ENCODE measurements at places on chromosomes 16 and 17.

- DNase-seq = no peak
These were observed 6.7 kb upstream of the ADGRG1 start for GRCh38 chr16:57621521-57622271.

DNA sequence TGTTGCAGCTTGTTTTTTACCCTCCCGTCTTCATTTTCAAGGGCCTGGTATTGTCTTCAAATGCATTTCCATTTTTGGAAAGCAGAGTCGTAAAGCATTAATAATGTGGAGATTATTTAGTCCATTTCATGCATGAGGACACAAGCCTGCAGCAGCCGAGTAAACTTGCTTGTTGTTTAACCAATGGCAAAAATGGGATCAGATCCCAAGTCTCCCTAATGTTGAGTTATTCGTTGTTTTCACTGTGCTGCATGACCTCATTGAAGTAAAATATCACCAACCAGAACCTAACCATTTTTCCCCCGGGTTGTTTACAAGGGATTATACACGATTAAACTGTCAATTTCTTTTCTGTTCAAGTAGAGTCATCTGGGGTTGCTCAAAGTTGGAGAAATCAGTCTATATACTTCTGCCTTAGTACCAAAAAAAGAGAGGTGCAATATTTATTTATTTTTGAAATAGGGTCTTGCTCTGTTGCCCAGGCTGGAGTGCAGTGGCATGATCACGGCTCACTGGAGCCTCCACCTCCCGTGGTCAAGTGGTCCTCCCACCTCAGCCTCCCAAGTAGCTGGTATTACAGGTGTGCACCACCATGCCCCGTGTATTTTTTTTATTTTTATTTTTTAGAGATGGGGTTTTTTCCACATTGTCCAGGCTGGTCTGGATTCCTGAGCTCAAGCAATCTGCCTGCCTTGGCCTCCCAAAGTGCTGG, 12.4 kb downstream of the AMZ2 start:
- no peak for DNase-seq

GRCh38 chr16:89561142-89561883, 831 bp downstream of the RPL13 start:
- DNase-seq = no peak

- DNase-seq = no peak
These were observed at the start of gene PPL for GRCh38 chr16:4936991-4937781. PPL (minus strand) TSS chr16:4937148; CDS start chr16:4937045, 103 bp downstream.

DNA sequence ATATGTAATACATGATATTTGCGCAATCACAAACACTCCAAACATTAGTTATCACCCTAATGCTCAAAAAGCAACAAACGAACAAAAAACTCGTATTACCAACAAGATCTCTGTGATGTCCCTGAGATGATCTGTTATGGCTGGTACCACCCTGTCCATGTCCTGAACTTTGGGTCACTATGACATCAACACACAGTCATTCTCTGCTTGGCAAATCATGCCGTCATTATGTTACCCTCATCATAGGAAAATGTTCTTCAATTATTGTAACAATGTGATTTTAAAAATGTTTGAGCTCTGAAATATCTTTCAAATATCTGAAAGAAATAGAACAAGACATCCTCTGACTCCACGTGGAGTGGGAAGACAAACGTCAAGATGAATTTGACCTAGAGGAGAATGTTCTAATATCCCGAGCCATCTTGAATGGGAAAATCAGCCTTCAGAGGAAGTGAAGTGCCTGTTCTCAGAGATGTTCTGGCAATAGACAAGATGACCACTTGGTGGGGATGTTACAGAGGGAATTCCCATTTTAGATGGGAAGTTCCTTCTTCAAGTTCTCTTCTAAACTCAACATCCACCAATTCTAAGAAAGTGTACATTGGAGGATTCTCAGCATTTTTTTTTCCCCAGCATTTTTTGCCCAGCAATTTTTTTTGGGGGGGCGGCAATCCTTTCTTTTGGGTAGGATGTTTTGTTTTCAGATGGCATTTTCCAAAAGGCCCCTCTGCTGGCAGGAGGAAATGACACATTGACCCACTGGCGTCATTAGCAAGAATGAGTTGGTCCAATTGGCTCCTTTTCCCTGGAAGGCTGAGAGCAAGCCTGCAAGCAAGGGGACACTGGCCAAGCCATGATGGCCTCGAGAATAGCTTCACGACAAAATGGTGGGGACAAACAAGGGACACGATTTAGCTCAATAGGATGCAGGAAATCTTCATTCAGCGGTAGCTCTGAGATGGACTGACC, 3.7 kb upstream of the HSD17B2 start:
- no peak for DNase-seq

- no peak for DNase-seq
These were observed 13.7 kb downstream of the CAMKK1 start for GRCh38 chr17:3879186-3879585.

- DNase-seq = no peak
These were observed 24.3 kb upstream of the PHF12 start for GRCh38 chr17:28975646-28976045.

DNA sequence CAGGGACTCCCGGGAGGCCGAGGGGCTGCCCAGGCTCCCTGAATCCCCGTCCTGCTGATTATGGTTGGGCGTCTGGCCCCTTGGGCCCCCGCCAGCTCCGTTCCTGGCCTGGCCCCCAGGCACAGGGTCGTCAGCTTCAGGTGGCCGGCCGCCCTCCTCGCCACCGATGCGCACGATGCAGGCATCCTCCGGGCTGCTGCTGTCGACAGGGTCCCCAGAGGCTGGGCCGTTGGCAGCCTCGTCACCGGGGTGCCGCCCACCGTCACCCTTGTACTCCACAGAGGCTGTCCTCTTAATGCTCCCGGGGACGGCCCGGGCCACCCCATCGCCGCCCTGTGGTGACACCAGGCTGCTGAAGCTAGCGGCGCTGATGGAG, 60.4 kb downstream of the PRMT7 start:
- no peak for DNase-seq

GRCh38 chr16:89711601-89712273, 9.0 kb downstream of the VPS9D1 start:
- DNase-seq = peak; percentile 90

DNA sequence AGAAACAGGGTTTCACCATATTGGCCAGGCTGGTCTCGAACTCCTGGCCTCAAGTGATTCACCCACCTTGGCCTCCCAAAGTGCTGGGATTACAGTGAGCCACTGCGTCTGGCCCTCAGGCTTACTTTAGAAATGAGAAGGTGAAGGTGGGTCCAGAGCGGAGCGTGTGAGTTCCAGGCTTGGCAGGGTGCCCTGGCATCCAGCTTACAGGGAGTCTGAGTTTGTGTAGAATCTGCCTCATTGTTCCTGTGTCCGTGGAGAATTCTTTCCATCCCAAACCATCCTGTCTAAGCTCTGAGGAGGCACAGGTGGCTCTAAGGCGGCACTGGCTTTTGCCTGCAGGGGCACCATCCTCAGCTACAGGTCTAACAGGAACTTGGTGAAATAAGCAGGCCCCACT, 50.6 kb downstream of the RAB11FIP3 start:
- no peak for DNase-seq

DNA sequence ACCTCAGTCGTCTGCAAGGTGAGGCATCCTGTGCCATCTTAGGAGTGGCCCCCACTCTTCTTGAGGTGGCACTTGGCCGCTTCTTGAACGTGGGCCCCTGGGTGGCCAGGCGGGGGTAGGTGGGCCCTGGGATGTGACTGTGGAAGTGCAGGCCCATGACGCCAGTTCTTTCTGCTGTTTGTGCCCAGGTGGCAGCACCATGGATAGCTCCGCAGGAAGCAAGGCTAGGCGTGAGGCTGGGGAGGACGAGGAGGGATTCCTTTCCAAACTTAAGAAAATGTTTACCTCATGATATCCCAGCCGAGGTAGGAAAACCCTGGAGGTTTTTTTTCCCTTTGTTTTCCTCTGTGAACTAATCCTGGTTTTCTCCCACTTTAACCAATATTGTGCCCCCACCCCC, 19.8 kb downstream of the NMRAL1 start:
- no peak for DNase-seq

GRCh38 chr16:89297156-89297874, 79.8 kb downstream of the ZNF778 start:
- DNase-seq = no peak

DNA sequence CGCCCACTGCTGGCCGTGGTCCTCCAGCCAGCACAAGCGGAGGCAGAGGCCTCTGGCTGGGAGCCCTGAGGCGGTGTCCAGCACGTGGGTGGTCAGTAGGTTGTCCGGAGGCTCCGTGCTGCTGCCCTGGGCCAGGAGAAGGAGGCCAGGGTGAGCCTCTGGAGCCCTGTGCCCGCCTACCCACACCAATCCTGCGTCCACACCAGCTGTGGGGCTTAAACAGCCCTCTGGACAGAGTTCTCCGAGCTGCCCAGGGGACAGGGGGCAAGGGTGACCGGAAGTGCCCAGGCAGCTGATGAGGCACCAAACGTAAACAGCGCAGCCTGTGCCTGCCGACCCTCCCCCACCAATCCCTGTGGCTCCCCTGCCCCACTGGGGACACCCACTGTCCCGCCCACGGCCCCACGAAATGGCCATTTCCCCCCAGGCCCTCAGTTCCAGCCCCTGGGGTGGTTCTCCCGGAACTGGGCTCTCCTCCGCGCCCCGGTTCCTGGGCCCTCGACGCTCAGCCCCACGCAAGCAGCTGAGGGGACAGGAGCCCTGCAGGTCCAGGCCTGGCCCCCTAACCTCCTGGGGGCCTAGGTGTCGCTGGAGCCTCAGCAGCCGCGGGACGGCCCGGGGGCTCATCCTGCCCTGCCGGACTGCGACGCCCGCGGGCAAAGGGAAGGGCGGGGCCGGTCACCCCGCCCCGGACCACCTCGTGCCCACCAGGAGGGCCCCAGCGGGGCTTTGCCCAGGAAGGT, 27.9 kb upstream of the DBNDD1 start:
- DNase-seq = no peak

DNA sequence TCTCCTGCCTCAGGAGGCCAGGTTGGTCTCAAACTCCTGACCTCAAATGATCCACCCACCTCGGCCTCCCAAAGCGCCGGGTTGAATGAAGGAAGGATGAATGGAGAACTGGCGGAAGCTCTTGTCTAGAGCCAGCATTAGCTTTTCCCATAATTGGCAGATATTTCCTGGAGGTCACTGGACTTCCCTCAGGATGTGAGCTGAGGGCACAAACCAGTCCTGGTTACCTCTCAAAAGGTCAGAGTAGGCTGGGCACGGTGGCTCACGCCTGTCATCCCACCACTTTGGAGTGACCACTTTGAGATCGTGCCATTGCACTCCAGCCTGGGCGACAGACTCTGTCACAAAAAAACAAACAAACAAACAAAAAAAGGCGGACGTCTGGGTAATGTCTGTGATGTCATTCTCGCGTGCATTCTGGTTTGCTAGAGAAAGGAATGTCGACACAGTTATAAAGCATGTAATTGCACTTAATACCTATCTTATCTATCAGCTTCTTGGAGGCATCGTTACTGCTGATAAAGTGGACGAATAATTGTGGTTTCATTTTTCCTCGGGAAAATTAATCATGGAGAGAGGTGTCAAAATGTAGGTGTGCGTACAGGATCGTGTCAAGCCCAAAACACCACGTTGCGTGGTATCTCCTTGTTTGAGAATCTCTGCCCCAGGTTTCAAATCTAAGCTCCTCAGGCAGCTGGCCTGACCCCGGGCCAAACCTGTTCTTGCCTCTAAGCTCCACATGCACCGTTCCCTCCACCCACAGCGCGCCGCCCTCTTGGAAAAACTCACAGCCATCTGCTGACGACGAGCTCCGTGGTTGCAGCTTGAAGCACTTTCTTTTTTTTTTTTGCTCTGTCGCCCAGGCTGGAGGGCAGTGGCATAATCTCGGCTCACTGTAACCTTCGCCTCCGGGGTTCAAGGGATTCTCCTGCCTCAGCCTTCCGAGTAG, 6.4 kb upstream of the CRK start:
- no peak for DNase-seq
